SK-N-SH treated with all-trans-retinoic acid at 6 μM for 48 hours (cell line): ENCODE measurements at places on chromosomes 16 and 17.
A peak's percentile ranks its signal among the peaks of the same experiment; 100 is the strongest.

DNA sequence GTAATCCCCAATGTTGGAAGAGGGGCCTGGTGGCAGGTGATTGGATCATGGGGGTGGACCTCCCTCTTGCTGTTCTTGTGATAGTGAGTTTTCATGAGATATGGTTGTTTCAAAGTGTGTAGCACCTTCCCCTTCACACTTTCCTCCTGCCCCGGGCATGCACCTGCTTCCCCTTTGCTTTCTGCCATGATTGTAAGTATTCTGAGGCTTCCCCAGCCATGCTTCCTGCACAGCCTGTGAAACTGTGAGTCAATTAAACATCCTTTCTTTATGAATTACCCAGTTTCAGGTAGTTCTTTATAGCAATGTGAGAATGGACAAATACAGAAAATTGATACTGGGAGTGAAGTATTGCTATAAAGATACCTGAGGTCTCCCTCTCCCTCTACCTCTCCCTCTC, 29.4 kb downstream of the RNF112 start:
- ATAC-seq: no peak

DNA sequence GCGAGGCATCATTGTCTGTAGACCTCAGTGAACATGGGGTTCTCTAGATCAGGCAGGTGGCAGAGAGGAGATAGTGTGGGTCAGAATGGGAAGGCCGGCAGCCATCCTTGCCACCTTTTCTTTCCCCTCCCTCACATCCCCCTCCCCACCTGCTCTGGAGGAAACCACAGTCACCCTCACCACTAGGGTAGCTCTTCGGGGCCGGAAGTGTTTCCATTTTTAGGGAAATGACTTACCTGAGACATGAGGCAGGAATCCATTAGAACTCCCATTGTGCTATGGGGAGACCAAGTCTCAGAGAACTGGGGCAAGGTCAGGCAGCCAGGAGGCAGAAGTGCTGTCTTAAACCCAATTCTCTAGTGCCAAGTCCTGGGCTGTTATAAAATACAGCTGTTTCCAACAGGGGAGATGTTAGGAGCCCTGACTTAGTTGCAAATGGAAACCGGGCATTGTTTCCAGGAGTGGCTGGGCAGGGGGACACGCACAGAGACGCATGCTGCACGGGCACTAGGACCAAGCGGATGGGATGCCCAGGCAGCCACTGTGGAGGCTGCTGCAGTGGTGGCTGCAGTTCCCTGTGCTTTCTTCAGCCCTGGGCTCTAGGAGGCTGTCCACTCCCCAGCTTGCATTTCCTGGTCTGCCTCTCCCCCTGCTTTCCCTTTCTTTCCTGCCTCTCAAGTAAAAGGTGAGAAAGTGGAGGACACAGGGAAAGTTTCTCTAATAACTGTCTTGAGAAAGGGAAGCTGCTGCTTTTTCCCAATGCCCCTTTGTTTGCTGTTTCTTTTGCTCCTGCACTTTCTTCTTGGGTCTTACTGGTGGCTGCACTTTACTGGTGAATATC, 2.8 kb downstream of the HAS3 start:
- ATAC-seq: no peak

GRCh38 chr16:86227801-86228200, 282.5 kb upstream of the FOXF1 start:
- no peak for ATAC-seq

- ATAC-seq: no peak
Observed at GRCh38 chr17:10837921-10838320, at the start of gene PIRT. PIRT (minus strand) TSS chr17:10838087; CDS start chr17:10825645, 12,442 bp downstream.

- ATAC-seq: peak; percentile 72
Observed at GRCh38 chr16:54178478-54178976, 108.1 kb downstream of the IRX3 start.

GRCh38 chr17:75454193-75454592, 2.2 kb upstream of the TMEM94 start:
- no peak for ATAC-seq

GRCh38 chr16:85386467-85387170, 226.5 kb upstream of the GSE1 start:
- no peak for ATAC-seq

- peak; percentile 66 for ATAC-seq
Observed at GRCh38 chr17:15398291-15398690, 56.9 kb upstream of the TEKT3 start.

GRCh38 chr16:9297437-9298113, 206.1 kb downstream of the HAPSTR1 start:
- no peak for ATAC-seq

- ATAC-seq: peak; percentile 98
Observed at GRCh38 chr16:66954097-66954659, 6.9 kb upstream of the CES3 start.

GRCh38 chr17:60079401-60080243, 901 bp upstream of the HEATR6 start:
- ATAC-seq: peak; percentile 69
